ENCODE measurements at places on chromosomes 3 and 15.

DNA sequence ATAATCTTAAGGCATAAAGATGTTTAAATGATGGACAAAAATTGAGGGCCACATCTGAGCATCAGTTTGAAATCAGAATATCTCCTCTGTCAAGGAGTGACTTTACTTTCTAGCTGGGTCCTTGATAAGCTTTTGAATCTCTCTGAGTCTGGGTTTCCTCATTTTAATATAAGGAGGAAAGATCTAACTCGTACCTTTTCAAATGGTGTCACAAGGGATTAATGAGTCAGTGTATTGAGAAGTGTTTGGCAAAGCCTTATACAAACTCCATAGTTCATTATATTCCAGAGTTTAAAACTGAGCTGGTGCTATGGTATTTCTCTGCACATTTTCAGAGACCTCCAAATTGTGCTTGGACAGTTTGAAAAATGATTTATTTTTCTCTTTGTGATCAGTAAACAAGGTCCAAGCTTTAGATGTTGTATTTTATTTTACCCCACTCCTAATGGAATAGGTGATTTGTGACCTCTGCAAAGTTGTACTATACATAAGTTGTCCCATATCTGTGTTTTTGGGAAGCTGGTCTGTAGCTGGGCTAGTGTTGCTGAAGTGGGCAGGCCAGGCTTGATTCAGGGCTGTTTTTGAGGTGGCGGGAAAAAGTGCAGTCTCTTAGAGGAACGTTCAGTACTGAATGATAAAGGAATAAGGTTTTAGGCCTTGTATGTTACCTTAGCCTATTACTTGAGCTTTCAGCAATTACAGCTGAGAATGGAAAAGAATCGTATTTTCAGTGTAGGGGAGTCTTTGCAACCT, 5.6 kb downstream of the FNDC3B start:
- no peak for DNase-seq

GRCh38 chr15:75090388-75090734, 67.0 kb downstream of the PPCDC start:
- DNase-seq, result no peak

GRCh38 chr3:8837162-8837561, 67.7 kb upstream of the OXTR start:
- DNase-seq, result peak; percentile 52

GRCh38 chr3:135246027-135246426, 451.0 kb downstream of the EPHB1 start:
- no peak for DNase-seq

- DNase-seq, result no peak
These were observed 106.6 kb downstream of the VGLL4 start for GRCh38 chr3:11536936-11537612.

- peak; percentile 63 for DNase-seq
These were observed 41.9 kb upstream of the CCNB2 start for GRCh38 chr15:59063042-59063441.

- no peak for DNase-seq
These were observed 33.1 kb downstream of the USF3 start for GRCh38 chr3:113663324-113663750.

DNA sequence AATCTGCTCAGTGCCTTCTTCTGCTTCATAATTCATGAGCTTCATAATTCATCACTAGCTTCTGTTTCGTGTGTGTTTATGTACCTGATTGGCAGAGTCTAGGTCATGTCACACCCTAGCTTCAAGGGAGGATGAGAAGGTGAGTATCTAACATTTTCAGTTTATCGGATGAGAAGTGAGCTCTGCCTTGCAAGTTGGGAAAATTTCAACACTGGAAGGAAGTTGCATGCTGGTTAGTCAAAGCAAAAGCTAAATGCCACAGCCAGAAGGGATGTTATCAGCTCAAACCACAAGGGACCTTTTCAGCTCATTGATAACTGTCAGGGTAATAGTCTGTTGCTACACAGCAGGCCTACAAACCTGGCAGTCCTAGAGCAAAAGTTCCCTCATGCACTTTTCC, 7.3 kb upstream of the TNFSF10 start:
- DNase-seq, result peak; percentile 33

DNA sequence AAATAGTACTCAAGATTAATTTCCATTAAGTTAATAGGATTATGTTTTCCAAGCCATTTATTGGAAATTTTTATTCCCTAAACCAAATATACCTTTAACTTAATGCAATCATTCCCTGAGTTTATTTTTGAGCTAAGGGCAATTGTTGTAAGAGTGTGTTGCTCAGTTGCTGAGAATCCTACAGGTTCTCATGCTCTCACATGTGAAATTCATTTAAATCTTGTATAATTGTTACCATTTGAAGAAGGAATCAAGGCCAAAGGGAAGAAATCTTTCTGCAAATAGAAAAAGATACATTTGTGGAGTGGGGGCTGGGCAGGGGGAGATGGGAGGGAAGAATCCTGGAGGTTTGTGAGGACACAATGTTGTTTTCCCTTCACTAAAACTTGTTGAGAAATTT, 202.7 kb upstream of the STRIT1 start:
- no peak for DNase-seq

- no peak for DNase-seq
These were observed 188.1 kb upstream of the STRIT1 start for GRCh38 chr3:155481591-155481990.

GRCh38 chr3:101828691-101829436, 20.4 kb upstream of the NFKBIZ start:
- peak; percentile 74 for DNase-seq

DNA sequence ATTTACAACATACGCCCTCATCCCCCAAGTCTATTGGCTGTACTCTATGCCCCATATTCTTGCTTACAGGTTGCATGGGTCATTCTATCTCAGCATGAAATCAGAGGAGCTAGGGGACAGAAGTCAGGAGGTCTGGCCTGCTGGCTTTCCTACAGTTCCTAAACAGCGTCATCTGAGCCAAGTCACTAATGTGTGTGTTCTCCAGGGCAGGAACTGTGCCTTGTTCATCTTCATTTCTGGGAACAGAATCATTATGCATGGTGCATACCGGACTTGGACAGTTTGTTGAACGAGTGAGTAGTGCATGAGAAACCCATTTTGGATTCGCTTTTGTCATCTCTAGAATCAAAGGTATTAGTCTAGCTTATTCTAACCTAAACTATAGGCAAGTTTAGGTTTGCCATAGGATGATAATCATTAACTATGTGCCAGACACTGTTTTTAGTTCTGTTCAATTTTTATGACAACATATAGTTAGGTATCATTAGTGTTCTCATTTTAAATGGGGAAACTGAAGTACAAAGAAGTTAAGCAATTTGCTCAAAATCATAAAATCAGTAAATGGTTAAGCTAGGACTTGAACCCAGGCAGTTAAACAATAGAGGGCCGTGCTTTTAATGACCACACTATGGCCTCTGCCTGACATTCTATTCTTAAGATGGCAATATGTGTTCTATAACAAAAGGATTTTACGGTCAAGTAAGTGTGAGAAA, 105.2 kb downstream of the FMN1 start:
- no peak for DNase-seq

DNA sequence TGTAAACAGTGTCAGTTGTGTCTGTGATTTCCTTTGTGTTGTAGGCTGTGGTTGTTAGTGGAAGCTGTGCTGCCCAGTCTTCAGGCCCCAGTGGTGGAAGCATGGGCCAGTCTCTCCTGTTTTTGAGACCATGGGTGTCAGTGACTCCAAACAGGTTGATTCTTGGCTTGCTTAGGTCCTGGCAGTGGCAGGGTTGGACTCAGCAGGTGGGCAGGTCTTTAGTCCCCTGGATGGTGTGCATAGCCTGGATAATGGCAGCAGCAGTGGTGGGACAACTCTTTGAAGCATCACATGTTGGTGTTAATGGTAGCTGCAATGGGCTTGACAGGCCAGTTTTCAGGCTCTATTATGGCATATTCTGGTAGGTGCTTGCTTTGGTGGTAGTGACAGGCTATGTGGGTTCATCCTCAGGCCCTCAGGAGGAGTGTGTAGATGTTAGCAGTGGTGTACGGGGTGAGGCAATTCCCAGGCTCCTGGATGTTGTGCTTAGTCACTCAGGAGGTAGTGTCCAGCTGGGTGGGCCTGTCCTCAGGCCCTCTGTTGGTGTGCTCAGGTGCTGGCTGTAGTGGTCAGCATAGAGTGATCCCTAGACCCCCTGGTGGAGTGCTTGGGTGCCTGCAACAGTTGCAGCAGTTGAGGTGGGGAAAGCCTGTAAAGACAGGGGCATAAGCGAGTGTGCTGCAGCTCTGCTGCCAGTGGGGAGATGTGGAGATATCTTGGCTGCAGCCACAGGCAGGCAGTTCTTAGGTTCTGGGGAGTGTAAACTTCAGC, 596.7 kb downstream of the PDCD6IP start:
- no peak for DNase-seq

GRCh38 chr15:99845009-99845408, 111.8 kb upstream of the LYSMD4 start:
- no peak for DNase-seq

- DNase-seq, result no peak
These were observed 42.2 kb downstream of the KLF15 start for GRCh38 chr3:126314790-126315658.

GRCh38 chr15:45534821-45535220, 12.3 kb upstream of the SLC30A4 start:
- no peak for DNase-seq

- DNase-seq, result no peak
These were observed 5.3 kb downstream of the SERP1 start for GRCh38 chr3:150540991-150541390.

DNA sequence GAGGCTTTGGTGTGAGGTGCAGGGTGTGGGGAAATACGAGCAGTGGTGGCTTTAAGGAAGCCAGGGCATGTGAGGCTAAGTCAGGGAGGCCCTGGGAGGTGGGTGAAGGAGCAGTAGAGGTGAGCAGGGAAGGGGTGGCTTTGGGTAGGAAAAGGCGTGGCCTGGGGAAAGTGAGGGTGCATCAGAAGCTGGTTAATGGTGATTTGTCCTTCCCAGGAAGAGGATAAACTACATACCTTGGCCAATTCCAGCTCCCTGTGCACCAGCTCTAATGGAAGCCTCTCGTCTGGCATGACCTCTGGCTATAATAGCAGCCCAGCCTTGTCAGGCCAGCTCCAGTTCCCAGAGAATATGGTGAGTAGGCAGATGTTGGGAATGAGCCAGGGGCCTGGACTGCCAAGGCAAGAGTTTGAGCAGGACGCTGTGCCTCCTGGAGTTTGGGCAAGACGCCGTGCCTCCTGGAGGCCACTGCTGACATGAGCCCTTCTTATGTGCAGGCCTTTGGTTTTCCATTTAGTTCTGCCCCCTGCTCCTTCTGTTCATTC, 41.3 kb downstream of the CDAN1 start:
- DNase-seq, result no peak

GRCh38 chr3:120763601-120764000, 21.1 kb downstream of the GTF2E1 start:
- DNase-seq, result no peak

- peak; percentile 45 for DNase-seq
These were observed 900 bp upstream of the GNB4 start for GRCh38 chr3:179452176-179452564.

GRCh38 chr15:63610209-63610841, 13.1 kb downstream of the FBXL22 start:
- DNase-seq, result peak; percentile 66

DNA sequence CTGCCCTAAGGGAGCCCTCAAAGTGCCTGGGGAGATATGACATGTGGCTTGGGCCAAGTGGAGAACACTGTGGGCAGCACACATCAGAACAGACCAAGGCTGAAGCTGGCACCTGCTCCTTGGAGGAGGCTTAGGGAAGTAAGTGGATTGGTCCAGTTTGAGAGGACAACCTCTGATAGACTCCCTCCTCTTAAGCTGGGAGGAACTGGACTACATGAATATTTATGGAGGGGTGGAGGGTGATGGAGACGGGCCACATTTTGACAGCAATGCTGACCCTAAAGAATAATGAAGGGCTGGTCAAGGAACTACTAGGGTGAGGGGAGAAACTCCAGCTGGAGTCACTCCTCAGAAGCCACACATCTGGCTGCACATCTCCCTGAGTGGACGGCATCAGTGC, 6.5 kb upstream of the CD276 start:
- no peak for DNase-seq

DNA sequence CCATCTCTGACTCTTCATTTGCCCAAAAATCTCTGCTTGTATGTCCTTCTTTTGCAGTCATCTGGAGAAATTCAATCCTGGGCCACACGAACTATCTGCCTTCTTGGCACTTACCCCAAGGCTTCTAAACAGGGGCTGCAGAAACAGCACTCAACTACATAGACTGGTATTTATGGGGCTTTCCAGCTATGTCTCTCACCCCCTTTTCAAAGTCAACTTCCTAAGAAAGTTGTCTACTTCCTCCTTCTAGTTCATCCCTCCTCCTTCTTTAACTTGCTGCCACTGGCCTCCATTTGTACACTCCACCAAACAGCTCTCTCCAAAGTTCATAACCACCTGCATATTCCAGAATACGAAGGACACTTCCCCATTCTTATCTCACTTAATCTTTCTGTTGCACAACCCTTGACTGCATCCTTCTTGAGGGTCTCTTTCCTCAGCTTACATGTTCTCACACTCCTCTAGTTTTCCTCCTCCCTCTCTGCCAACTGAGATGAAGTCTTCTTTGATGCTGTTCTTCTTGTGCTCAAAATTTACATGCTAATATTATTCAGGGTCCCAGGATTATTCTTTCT, 55.2 kb downstream of the PLD1 start:
- DNase-seq, result no peak

DNA sequence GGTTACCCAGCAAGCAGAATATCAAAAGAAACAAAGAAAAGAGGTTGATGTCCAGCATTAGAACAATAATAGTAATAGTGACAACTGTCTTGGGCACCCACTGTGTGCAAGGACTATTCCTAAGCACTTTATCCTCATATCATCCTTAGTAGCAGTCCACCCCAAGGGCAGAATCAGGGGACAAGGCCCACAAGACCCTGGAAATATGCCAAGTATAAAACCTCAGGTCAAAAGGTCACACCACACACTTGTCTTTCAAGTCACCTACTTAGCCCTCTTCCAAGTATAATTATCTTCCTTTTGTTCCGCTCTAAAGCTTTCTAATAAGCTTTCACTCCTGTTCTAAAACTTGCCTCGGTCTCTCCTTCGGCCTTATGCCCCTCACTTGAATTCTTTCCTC, 124.0 kb upstream of the STT3B start:
- no peak for DNase-seq

DNA sequence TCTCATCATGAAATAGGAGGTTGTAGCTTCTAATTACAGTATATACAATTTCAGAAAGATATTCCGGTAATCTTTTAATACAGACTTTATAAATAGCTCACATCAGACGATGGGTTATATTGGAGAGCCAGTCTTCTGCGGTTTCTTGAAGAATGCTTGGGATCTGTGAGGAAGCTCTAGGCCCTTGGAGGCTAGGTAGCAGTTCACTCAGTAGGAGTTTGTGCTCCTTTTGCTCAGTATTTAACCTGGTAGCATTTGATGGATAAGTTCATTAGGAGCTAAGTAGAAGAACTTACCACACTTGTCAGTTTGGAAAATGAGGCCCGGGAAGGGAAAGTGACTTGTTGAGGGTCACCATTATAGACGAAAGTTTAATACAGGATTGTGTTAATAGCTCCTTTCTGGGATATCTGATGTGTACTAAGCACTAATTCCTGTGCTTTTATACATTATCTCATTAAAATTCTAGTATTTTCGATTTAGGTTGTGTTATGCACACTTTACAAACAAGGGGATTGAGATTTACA, 2.8 kb downstream of the FNDC3B start:
- DNase-seq, result peak; percentile 54

- no peak for DNase-seq
These were observed 167.4 kb downstream of the GAP43 start for GRCh38 chr3:115790759-115791158.

Measured in cardiac muscle cell (in vitro differentiated cells and primary cell).